ENCODE measurements at places on chromosomes 1 and 21. TPM values are rescaled to one million over a fixed set of nuclear protein-coding genes. Genes with fewer than 3 reads are reported as not detected.

PKP1 gene
- total RNA-seq, result 0.56 TPM

DNA sequence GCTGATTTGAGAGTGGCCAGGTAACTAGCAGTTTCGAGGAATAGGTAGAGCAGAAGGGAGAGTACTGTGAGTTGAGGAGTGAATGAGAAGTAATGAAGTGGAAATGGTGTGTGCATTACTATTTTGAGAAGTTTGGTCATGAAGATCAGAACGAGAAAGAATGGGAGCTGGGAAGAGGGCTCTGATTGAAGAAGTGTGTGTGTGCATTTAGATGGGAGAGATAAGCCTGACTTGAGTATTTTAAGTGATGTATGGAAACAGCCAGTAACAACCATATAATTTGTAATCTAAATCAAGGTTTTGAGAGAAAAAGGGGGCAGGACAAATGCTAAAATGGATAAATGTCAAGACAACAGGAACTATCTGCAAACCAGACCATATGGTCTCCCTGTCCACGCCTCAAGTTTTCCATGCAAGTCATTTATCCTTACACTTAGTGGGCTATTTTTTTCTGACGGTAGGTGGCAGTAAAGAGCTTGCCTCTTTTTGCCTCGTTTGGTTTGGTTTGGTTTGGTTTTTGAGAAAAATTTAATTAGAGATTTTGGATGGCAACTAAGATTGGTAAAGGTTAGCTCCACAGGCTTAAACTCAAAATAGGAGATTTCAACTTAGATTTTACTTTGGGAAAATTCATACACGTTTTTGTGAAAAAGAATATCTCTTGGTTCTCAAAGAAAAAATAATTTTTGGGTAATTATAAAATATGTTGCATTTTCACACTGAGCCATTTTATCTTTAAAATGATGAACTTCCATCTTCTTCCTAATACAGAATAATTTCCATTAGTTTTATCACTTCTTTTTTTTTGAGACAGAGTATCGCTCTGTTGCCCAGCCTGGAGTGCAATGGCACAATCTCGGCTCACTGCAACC is 9.5 kb upstream of the B3GALNT2 start:
- H3K4me1 ChIP-seq, result no peaks in the 10 kb centered on the region
- no peaks in the 10 kb centered on the region for H3K36me3 ChIP-seq
- H3K4me3 ChIP-seq, result no peak overlapping the region
- peak; percentile 62 for DNase-seq
- no peaks in the 10 kb centered on the region for H3K27me3 ChIP-seq
- H3K27ac ChIP-seq, result no peak overlapping the region

SRM gene
- 47.8 TPM for total RNA-seq

DNA sequence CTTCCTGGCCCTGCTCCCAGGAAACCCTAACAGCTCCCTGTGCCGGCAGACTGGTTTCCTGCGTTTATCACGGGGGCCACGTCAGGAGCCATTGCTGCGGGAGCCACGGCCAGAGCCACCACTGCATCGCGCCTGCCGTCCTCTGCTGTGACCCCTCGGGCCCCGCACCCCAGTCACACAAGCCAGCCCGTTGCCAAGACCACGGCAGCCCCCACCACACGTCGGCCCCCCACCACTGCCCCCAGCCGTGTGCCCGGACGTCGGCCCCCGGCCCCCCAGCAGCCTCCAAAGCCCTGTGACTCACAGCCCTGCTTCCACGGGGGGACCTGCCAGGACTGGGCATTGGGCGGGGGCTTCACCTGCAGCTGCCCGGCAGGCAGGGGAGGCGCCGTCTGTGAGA is 26.1 kb downstream of the RNF223 start:
- H3K27ac ChIP-seq, result no peak overlapping the region
- no peaks in the 10 kb centered on the region for H3K4me1 ChIP-seq
- H3K36me3 ChIP-seq, result no peaks in the 10 kb centered on the region
- no peak for DNase-seq
- H3K27me3 ChIP-seq, result no peaks in the 10 kb centered on the region
- H3K4me3 ChIP-seq, result no peak overlapping the region
